H1 (cell line): ENCODE measurements at places on chromosomes 7 and 10. TPM values are rescaled to one million over a fixed set of nuclear protein-coding genes. Genes with fewer than 3 reads are reported as not detected.
A peak's percentile ranks its signal among the peaks of the same experiment; 100 is the strongest.

DNA sequence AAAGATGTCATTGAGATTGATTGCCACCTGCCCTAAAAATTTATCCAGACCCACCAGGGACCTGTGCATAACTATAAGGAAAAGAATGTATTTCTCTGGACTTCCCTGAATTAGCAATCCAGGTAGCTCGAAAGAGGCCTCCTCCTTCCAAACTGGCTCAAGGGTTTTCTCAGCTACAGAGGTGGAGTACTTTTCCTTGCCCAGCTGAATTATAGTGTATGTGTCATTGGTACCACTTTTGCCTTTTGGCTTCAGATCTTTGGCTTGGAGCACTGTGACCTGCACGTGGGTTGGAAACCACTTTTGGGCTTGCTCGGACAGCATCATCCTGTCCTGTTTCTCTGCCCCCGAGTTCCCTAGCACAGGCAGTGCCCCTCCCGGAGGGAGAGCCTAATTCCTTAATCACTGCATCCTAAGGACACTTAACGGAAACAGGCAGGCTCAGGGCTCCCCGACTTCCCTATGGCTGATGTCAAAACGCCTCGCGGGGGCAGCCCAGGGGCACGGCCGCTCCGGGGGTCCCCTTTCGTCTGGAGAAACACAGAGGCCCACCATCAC, 825 bp downstream of the RAB11FIP2 start:
- H3K27ac ChIP-seq = peak overlapping the region; percentile 93; the same call in 1 of the 2 replicates
- no peak for DNase-seq
- H3K4me1 ChIP-seq = no peaks in the 10 kb centered on the region
- H3K36me3 ChIP-seq = no peaks in the 10 kb centered on the region
- peak overlapping the region; percentile 83 for H3K4me3 ChIP-seq

DNA sequence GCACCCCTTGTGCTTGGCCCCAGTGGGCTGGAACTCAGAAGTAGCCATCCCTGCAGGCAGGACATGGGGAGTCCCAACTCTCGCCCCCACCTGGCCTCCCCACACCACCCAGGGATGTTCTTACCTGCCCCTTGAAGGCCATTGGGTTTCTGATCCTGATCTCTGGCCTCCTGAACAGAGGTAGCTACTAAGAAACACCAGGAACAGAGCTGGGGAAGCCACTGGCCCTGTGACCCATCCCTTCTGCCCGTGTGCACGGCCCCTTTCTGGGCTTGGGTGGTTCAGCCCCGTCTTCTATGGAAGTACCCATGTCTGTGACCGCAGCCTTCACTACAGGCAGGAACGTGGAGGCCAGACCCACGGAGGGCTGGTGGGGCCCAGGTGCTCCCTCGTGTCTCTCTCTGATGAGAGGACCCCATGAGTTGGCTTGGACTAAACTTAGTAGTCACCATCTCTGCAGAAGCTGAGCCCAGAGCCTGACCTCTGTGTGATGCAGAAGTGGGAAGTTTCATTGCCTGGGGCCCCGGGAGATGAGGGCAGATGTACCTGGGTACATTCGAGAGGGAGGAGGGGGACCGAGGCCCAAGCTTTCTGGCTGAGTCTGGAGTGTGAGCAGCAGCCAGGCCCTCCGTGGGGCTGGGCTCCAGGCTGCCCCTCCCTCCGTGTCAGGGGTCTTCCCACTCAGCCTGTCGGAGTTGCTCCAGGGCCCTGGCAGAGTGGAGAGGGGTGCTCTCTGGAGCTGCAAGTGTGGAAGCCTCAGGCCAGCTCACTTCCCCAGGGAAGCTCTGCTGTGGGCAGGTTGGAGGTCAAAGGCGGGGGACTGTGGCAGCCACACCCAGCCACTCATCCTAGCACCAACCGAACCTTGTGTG, 81.0 kb downstream of the MKI67 start:
- H3K36me3 ChIP-seq = no peaks in the 10 kb centered on the region
- H3K4me1 ChIP-seq = no peaks in the 10 kb centered on the region
- H3K27me3 ChIP-seq = no peaks in the 10 kb centered on the region
- no peak overlapping the region for H3K4me3 ChIP-seq

DNA sequence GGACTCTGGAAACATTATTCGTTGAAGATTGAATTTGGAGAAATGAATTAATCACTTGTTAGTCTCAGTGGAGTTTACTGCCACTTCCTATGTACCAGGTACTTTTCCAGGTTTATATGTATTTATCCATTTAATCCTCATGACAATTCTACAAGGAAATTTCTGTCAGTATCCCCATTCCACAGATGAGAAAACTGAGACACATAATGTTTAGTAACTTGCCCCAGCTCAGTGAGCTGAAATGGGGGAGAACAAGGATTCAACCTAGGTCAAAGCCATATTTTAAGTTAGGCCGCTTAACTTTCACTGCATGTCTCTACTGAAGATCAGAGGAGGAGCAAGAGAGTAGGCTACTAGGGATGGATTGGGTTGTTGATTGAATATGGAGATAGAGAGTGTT, 4.6 kb upstream of the SCIN start:
- no peak for DNase-seq
- H3K36me3 ChIP-seq = no peaks in the 10 kb centered on the region
- no peak overlapping the region for H3K27ac ChIP-seq
- H3K4me3 ChIP-seq = no peak overlapping the region

ST7 gene
- 17.4 and 18.0 TPM in 2 replicates for total RNA-seq

HDAC9 gene
- 9.4 and 13.1 TPM in 2 replicates for total RNA-seq

GRCh38 chr10:101878869-101879268, 35.3 kb upstream of the KCNIP2 start:
- H3K4me3 ChIP-seq = no peak overlapping the region

GRCh38 chr10:97483506-97483905, 14.7 kb downstream of the MMS19 start:
- H3K36me3 ChIP-seq = no peaks in the 10 kb centered on the region
- no peak overlapping the region for H3K27ac ChIP-seq
- no peak for DNase-seq
- no peaks in the 10 kb centered on the region for H3K27me3 ChIP-seq
- peaks cover 16% of the 10 kb centered on the region for H3K4me1 ChIP-seq

- no peak overlapping the region for H3K27ac ChIP-seq
- no peak overlapping the region for H3K4me3 ChIP-seq
- no peak for DNase-seq
- H3K27me3 ChIP-seq = no peaks in the 10 kb centered on the region
- no peaks in the 10 kb centered on the region for H3K36me3 ChIP-seq
- no peaks in the 10 kb centered on the region for H3K4me1 ChIP-seq
These were observed 101.4 kb downstream of the ITGB8 start for GRCh38 chr7:20432071-20432470.

DNA sequence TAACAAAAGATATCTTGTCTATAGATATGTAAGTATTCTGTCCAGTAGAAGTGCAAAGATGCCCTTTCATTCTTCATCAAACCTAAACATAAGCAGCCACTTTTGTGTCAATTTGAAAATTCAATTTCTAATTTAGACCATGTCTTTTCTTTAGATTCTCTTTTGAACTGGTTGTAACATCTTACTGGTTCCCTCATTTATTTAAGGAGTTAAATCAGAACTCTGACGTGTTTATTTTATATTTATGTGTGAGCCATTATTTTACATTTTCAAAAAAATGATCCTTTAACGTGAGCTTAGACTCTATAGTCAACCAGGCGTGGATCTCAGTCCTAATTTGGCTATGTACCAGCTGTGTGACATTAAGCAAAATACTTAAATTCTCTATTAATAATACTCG, 74.0 kb upstream of the PHYHIPL start:
- no peaks in the 10 kb centered on the region for H3K27me3 ChIP-seq
- no peaks in the 10 kb centered on the region for H3K36me3 ChIP-seq
- H3K27ac ChIP-seq = no peak overlapping the region
- no peak for DNase-seq

ZNF239 gene
- total RNA-seq = 10.3 and 11.4 TPM in 2 replicates

MNX1 gene
- total RNA-seq = 0.39 and 0.52 TPM in 2 replicates

DNA sequence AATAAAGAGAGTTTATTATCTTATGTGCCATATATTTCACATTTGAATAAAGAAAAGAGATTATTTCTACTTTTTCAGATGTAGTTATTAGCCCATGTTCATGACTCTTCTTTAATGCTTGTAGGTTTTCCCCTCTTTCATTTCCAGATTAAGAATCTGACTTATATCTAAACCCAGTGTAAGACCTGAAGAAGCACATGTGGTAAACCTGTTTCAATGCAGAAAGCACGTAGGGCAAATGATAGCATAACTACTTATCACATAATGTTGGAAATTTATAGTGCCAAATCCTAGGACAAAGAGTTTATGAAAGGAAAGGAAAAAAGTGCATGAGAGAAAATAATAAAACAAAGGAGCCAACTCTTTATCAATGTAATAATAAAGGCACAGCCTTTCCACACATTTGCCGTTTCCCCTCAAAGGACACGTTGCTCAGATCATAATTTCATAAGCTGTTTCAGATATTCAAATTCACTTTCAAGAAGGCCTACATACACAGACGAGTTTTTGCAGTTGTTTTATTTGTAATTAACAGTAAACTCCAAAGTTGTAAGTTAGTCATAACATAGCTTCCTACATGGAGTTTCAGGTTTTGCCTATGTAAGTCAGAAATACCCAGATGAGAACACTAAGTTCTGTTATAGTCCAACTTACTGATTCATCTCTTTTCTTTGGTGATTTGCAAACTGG, 88.8 kb upstream of the MDFIC start:
- DNase-seq = no peak
- H3K36me3 ChIP-seq = no peaks in the 10 kb centered on the region
- no peak overlapping the region for H3K27ac ChIP-seq
- H3K4me1 ChIP-seq = no peaks in the 10 kb centered on the region

- H3K27ac ChIP-seq = no peak overlapping the region
- no peak overlapping the region for H3K4me3 ChIP-seq
- no peaks in the 10 kb centered on the region for H3K36me3 ChIP-seq
- DNase-seq = no peak
These were observed 34.3 kb downstream of the LRRC18 start for GRCh38 chr10:48905311-48905710.

MYL10 gene
- 0.44 TPM in 1 of 2 replicates, not detected in the other for total RNA-seq

IL6 gene
- 0.41 and 0.73 TPM in 2 replicates for total RNA-seq

- H3K4me3 ChIP-seq = no peak overlapping the region
- no peak for DNase-seq
- no peak overlapping the region for H3K27ac ChIP-seq
- peaks cover 5% of the 10 kb centered on the region for H3K36me3 ChIP-seq
These were observed 48.6 kb downstream of the ARHGAP19 start for GRCh38 chr10:97243836-97244235.

DNA sequence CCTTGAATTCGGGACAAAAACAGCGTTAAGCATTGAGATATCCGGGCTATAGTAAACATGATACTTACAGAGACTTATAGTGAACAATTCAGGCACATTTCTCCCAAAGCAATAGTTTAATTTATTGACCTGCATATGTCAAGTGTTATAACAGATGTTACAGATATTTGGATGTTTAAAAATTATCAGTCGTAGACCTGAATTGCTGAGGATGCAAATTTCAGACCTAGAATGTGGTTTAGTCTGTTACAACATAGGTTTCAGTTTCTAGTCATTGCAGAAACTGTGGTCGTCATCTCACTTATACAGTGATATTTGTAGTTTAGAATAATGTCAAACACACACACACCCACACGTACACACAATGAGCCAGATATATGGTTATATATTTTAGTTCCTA, 85.2 kb downstream of the VTI1A start:
- no peaks in the 10 kb centered on the region for H3K4me1 ChIP-seq
- no peak for DNase-seq
- no peaks in the 10 kb centered on the region for H3K27me3 ChIP-seq

DNA sequence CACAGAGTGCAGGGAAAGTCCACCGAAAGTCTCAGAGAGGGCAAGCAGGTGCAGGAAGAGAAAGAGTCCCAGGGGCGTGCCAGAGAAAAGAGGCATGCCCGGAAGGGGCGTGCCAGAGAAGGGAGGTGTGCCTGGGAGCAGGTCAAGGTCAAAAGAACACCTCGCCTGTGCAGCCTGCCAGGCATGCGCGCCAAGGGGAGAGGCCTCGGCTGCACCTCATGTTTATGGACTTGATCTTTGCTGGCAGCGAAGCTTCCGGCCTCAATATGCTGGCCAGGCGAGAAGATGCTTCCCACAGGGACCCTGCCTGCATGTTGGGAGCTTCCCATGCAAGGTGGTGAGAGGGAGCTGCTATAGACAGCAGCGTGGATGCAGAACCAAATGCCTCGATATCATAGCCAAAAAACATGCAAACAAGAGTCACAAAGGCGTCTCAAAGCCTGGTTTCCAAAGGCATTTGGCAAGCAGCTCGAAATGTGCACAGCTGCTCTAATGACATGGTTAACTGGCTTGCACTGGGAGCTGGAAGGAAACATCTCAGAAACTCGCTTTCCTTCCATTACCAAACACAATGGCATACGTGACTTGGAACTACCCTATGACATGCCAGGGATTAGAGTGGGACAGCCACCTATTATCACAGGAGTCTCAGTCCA, 192.5 kb upstream of the PPP2R2D start:
- H3K36me3 ChIP-seq = no peaks in the 10 kb centered on the region
- no peak for DNase-seq
- no peaks in the 10 kb centered on the region for H3K4me1 ChIP-seq
- H3K4me3 ChIP-seq = no peak overlapping the region
- H3K27me3 ChIP-seq = no peaks in the 10 kb centered on the region

DNA sequence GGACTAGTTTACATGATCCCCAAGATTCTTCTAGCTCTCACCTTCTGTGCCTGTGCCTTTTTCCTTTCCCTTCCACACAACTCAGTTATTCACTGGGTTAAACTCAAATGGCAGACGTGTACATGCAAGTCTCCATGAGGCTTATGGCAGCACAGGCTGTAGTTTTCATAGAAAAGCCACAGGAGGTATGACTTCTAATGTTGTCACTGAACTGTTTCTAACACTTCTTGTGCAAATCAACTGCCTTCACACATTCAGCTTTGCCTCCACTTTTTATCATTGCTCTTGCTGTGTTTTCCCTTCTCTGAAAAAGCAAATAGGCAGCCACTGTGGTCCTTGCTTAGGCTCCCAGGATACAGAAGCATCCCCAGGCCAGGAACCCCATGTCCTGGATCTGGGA, 5.3 kb upstream of the GIMAP5 start:
- no peak overlapping the region for H3K27ac ChIP-seq
- H3K27me3 ChIP-seq = peaks cover 52% of the 10 kb centered on the region
- DNase-seq = no peak
- no peaks in the 10 kb centered on the region for H3K36me3 ChIP-seq
- H3K4me1 ChIP-seq = no peaks in the 10 kb centered on the region
- H3K4me3 ChIP-seq = no peak overlapping the region

DNA sequence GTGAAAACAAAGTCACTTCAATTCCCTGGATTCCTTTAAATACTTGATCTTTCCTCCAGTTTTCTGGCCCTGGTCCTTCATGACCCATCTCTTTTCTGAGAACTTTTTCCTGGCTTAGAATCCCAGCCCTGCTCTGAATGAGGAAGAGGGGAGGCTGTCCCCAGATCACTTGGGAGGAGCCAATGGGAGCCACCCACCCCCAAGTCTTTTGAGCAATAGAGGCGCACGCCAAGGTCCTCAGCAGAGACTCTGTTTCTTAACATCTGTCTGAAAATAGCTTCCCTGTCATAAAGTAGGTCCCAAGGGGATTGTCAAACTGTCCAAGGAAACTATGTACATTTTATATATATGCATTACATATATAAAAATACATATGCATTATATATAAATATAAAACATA, 126.8 kb downstream of the ADRA2A start:
- H3K4me3 ChIP-seq = no peak overlapping the region
- no peak overlapping the region for H3K27ac ChIP-seq
- DNase-seq = no peak
- no peaks in the 10 kb centered on the region for H3K27me3 ChIP-seq
